ENCODE measurements at places on chromosomes 4 and X. TPM values are rescaled to one million over a fixed set of nuclear protein-coding genes. Genes with fewer than 3 reads are reported as not detected.

ASB12 gene
- 2.0 TPM for total RNA-seq

PRKG2 gene
- 0.82 TPM for total RNA-seq

TMSB15C gene
- total RNA-seq = 3.5 TPM

CENPVL1 gene
- total RNA-seq = not detected

MAGEA6 gene
- not detected for total RNA-seq

DNA sequence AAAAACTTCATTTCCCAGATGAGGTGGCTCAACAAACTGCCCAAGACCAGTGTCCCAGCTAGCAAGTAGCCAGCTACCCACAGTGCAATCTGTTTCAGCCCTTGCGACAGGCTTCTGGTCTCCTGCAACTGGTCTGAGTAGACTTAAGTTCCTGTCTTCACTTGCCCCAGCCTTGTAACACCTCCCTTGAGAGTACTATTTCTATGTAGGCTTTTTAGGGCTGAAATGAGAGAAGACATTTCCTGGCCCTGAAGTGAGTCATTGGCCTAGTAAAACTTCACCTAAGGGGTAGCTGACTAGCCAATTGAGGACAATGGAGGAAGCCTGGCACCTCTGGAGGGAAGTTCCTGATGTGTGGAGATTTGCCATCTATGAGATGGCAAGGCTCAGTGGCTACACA is 80.1 kb upstream of the STIM2 start:
- no peak for DNase-seq

- no peak for DNase-seq
Measured at GRCh38 chr4:15021946-15022345, 19.7 kb downstream of the CPEB2 start.

GRCh38 chrX:105299286-105299685 is 78.8 kb upstream of the TEX13A start:
- no peak for DNase-seq

- no peak for DNase-seq
Measured at GRCh38 chrX:123851079-123851478, 8.8 kb upstream of the XIAP start.

DNA sequence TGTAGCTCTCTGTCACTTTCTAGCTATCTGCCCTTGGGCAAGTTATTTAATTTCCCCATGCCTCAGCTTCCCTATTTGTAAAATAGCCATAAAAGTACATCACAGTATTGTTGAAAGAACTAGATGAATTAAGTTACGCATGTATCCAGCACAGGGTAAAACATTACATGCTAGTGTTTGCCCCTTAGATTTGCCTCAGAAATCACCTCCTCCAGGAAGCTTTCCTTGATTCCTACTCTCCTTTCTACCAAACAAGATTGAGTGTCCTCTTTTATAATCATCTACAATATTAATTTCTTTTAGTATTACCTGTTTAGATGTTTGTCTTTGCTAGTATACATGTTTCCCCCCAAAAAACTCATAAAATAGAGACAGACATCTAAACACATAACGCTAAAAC is 369.5 kb downstream of the GBA3 start:
- DNase-seq = no peak

GRCh38 chr4:170005472-170005871 is 20.7 kb downstream of the MFAP3L start:
- DNase-seq = no peak

GRCh38 chrX:56785442-56785841 is 56.4 kb downstream of the NBDY start:
- no peak for DNase-seq

DNA sequence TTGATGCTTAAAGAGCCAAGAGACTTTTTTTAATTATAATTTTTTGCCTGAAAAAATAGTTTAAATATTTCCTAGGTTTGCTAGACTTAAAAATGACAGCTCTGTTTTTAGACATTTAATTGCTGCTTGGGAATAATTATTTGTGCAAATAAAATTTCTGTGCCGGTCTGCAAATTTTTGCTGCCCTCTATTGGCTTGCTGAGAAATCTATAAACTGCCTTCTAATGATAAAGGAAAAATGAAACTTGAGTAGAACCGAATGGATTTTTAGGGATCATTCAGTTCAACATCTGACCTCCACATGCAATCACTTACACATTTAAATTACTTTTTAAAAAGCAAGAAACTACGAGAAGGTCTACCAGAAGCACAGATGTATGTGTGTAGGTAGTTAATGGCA is 434.0 kb downstream of the FAM133A start:
- DNase-seq = no peak

- no peak for DNase-seq
Measured at GRCh38 chrX:150845091-150845490, 53.4 kb downstream of the CD99L2 start.

DNA sequence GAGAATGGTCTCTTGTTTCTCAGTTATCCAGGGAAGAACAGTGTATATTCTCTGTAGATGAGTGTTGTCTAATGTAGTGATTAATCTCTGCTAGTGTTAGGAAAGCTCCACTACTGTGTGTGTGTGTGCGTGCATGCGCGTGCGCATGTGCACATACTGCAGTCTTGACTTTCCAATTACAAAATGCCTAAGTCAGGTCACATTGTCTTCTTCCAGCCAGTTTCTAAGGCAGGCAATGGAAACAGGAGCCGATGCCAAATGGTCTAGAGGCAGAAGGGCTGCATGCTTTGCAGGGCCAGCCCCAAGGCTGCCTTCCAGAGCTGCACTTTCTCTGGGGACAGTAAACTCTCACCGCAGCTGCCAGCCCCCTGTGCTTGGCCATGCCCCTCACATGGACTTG is 30.5 kb upstream of the NAP1L5 start:
- DNase-seq = no peak

DNA sequence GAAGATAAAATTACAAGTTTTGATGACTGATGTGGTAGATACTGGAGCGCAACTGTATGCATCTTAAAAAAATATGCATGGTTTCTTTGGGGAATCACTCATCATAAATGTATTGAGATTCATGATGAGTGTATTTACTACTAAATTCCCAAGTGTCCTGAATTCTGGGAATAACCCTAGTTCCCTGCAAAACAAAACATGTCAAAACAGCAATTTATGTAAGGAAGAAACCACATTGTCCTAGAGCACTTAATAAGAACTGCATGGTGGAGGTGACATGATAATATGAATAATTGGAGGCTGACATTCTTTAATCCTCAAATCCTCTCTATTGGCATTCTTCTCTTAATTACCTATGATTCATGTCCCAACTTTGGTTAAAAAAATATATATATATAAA is 1804.7 kb downstream of the STIM2 start:
- no peak for DNase-seq

DNA sequence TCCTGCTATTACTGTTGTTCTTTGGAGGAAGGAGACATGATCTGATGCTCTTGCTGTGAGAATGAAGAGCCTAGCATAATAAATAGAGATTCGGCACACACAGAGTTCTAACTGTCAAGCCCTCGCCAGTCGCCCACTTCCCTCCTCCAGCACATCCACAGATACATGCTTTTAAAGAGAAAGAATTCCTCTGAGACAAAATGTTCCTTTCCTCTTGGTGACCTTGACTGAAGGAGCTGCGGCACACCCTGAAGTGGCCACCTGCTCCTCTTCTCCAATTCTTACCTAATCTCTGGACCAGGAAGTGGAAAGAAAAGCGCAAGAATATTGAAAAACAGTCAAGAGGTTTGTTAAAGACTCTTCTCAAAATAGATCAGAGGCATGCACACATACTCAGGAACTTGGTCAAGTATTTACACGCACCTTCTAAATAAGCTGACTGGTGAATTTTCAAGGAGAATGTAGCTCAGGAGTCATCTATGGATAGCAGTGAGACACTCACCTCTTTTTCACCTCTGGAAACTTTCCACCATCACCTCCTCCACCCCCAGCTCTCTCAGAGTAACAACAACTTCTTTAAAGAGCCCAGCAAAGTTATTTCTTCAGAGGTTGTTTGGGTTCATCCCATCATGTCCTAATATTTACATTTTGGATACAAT is 95.4 kb downstream of the PARM1 start:
- no peak for DNase-seq

- DNase-seq = no peak
Measured at GRCh38 chrX:153738056-153738605, 13.5 kb downstream of the ABCD1 start.

Measured in glomerular endothelial cell (primary cell).